Substantia nigra (tissue), 51 donors: ENCODE measurements at places on chromosomes 5 and 9.

- DNase-seq, result no peak
Measured at GRCh38 chr5:95924720-95925377, 36.8 kb downstream of the ELL2 start.

GRCh38 chr5:136226401-136226800 lies 33.4 kb upstream of the SMIM32 start:
- no peak for DNase-seq

DNA sequence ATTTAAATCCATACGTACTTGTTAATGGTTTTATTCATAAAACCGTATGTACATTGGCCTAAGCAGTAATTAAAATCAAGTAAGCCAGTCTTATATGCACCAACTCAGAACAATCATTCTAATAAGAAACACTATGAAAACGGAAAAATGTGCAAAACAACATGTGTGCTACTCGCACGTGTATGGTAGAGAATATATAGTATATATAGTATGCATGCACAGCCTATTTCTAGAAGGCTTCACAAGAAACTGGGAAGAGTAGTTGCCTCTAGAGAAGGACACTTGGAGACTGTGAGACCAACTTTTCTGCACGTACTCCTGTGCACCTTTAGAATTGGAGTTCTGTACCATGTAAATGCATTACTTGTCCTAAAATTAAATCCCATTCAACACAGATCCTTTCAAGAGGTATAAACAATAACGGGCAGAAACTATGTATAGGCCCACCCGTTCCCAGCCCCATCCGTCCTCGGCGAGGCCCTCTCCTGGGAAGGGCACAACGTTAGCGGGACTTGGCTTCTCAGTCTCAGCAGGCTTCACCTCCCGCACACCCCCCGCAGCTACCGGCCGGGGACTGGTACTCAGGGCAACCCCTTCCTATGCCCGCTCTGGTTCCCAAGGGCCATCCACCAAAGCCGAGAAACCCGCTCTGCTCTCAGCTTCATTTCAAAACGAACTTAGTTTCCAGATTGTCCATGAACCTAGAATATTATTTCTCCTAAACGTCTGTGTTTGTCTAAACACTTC lies 2.0 kb downstream of the CDC14B start:
- DNase-seq, result peak; percentile 17

GRCh38 chr5:154325566-154325965 lies 120.2 kb upstream of the SAP30L start:
- DNase-seq, result no peak

- DNase-seq, result no peak
Measured at GRCh38 chr9:128621730-128622455, 34.8 kb downstream of the DYNC2I2 start.

DNA sequence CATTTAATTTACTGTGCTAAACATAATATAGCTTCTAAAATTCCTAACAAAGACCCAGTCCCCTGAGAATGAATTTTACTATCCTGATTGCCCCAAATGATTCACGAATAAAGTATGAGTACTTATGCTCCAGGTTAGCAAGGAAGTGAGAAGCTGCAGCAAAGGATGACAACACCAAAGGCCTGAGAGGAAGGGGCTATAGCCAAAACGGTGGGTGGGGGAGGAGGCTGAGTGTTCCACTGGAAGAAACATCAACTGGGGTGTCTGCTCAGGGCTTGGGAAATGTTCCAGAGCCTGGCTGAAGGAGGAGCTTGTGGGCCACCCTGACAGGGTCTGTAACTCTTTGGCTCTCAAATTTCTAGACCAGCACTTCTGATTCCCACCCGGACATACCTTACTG lies 157.3 kb downstream of the ADAMTS12 start:
- no peak for DNase-seq

- DNase-seq, result no peak
Measured at GRCh38 chr5:179981636-179982035, 73.9 kb upstream of the TBC1D9B start.

GRCh38 chr5:169190849-169191248 lies 110.1 kb downstream of the SLIT3 start:
- DNase-seq, result no peak

- no peak for DNase-seq
Measured at GRCh38 chr5:170517411-170517810, 13.6 kb downstream of the KCNIP1 start.

DNA sequence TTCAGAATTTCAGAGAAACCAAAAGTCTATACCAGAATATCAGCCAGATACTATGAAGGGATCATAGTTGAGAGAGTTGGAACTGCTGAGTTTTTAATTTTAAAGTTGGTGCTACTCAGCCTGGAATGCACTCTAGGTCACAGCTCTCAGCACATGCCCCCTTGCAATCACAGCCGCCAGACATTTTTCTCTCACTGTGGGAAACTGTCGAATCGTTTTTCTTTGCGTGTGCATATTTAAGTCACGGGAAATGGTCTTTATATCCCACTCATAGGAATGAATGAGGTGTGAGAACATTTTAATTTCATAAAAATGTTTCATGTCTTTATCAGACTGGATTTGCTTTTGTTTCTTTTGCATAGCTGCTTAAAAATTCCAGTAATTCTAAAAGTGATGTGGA lies 12.2 kb upstream of the SPDL1 start:
- DNase-seq, result no peak

GRCh38 chr9:38144421-38144820 lies 75.4 kb upstream of the SHB start:
- DNase-seq, result no peak

DNA sequence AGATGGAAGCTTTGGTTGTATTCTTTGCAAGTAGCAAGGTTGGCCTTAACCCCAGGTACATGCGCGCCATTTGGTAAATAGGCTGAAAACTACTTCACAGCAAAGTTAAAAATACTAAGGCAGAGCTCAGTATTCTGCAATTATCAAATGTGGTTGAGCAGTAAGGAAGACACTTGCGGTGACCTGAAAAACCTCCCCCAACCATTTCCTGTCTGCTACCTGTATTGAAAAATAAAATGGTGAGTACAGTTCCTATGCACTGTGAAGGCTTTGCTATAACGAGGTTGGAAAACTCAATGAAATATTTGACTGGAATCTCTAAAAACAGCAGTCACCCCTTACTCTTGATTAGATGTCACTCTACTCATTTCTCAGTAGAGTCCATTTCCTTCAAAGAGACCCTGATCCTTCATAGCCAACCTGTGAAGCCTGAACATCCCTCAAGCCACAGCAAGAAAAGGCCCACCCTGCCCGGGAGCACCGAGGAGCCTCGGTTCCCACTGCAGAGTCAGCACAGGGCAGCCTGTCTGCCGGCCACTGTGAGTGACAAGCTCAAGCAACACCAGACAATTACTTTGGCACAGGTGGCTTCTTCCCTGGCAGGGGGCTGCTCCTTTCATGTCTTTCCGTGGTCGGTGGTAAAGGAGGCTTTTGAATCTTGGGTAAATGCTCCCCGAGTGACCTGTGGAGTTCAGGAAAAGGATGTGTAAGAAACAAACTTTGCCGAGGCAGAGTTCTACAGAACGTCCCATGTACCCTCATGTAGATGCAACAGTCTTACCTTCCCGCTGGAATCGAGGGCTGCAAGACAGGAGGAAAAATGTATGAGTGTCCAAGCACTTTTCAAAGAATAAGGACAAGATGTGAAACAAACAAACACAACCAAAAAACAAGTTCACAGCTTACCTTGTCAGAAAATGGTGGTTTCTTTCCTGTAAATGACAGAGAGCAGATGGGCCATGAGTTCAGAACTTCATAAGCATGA lies 29.6 kb downstream of the C5orf58 start:
- DNase-seq, result no peak

GRCh38 chr9:136541709-136542108 lies 4.1 kb downstream of the NOTCH1 start:
- DNase-seq, result peak; percentile 49

DNA sequence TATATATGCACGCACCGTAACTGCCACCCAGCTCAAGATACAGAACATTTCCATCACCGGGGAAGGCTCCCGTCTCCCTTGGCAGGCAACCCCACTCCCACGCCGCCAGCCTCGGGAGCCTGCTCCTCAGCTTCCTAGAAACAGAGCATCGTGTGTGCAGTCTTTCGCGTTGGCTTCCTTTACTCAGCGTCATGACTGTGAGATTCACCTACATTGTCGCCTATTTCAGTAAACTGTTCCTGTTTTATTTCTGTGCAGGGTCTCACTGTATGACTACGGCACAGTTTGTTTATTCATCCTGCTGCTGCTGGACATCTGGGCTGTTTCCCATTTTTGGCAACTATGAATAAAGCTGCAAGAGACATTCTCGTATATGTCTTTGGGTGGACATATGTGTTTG lies 90.7 kb downstream of the STK10 start:
- no peak for DNase-seq

DNA sequence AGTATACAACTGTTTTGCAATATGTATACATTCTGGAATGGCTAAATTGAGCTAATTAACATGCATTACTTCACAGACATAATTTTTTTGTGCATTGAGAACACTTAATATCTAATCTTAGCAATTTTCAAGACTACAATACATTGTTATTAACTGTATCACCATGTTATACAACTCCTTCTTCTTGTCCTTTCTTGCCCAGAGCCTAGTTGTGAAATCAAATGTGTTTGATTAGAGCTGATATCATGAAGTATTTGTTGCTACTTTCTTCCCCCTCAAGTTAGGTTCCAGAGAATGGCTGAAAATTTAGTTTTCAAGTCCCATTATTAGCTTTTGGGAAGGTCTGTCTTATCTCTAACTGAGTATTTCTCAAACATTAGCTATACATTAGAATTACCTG lies 607.8 kb downstream of the PSAT1 start:
- DNase-seq, result no peak

DNA sequence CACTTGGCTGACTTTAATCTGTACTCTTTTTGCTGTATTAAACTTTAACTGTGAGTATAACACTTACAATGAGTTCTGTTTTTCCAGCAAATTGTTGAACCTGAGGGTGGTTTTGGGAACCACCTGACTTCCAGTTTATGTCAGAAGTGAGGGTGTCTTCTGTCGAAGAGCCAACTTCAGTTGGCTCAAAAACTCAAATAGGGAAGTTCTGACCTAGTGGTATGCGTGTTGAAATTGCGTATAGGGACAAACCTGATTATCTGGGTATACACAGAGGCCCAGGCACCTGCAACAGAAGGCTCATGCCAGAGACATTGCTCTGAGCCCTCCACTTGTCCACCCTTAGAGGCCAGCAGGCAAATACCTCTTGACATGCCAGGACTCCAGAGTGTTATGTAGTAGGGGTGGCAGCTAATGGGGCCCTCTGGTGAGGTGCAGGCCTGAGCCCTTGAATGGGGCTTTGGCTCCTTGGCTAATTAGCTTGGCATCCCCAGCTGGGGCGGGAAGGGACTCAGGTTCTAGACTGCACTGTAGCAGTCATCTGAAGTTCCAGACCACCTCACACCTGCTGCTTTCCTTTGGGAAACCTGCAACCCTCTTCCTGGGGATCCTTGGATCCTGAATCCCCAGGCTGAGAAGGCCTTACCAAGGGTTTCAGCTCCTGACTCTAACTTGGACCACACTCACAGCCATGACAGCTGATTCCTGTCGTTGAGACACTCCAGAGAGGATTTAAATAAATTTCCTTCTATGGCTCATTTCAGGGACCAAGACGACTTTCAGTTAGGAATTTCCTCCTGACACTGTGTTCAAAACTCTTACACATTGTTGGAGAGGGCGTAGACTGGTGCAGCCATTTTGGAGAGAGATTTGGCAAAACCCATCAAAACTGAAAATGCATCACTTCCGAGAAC lies 189.6 kb downstream of the HSPA4 start:
- no peak for DNase-seq

DNA sequence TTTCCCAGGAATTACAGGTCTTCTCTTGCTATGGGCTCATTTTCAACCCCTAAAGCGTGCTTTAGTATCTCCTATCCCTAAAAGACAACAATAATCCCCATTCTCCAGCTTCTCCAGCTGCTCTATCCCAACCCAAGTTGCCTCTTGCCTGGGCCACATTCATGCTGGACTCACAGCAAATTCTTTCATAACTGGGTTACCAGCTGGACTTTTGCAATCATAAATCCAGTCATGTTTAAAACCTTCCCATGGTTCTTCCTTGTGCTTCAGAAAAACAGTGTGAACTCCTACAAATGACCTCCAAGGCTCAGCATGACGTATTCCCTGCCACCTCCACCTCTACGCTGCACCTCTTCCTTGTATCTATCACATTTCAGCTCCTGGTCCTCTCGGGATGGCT lies 346.9 kb downstream of the GADD45G start:
- DNase-seq, result no peak

GRCh38 chr5:68187268-68188055 lies 28.1 kb upstream of the PIK3R1 start:
- DNase-seq, result peak; percentile 79

DNA sequence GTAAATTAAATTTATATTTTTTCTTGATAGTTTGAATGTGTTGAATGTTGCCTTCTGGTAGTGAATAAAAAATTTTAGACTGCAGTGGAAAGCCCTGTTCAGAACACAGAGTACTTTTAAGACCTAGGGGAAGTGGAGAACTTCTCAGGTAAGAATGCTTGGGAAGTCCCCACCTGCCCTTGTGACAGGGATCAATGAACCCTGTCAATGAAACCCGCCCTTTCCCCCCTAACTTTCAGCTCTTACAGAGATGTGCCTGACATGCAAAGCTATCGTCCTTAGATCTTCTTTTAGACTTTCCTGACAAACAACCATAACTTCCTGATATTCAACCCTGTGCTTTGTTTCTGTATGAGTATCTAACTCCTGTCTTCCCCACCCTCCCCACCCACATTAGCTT lies 562.7 kb downstream of the TLE4 start:
- no peak for DNase-seq

DNA sequence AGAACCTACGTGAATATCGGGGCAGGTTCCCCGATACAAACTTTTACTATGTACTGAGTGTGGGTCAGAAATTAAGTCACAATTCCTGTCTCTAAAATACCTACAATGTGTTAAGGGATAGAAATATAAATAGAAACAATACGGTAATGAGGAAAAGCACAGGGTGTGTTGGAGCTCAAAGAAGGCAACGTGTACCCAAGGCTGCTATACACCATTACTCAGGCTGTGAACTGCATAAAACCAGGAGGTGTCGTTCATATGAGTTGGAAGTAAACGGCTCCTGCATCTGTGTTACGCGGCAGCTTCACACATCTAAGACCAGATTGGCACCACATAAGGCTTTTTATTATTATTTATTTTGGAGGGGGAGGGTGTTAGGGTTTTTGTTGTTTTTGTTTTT lies 50.1 kb upstream of the TRPM3 start:
- no peak for DNase-seq

GRCh38 chr5:39073767-39074016 lies 507 bp downstream of the RICTOR start:
- DNase-seq, result peak; percentile 68

- DNase-seq, result no peak
Measured at GRCh38 chr9:7974335-7974960, 174.9 kb upstream of the DMAC1 start.

GRCh38 chr5:14687023-14687665 lies 22.6 kb downstream of the OTULIN start:
- no peak for DNase-seq
